ENCODE measurements at places on chromosomes 6 and 20.

DNA sequence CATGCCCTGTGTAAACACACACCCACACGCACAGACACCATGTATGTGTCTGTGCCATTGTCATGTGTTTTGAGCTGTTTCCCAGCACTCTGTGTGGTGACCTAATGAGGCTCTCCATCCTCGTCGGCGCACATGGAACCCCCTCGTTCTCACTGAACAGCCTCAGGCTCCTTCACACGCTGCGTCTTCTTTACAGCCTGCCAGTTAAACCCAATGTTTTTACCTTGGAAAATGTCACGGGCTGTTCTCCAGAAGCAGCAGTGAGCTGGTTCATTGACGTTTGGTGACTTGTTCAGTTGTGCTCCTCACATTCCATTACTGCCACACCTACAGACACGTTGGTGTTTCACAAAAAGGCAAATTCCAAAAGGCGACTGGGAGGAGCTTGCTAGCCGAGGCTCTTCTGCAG lies 201.0 kb upstream of the FOXQ1 start:
- DNase-seq = no peak

DNA sequence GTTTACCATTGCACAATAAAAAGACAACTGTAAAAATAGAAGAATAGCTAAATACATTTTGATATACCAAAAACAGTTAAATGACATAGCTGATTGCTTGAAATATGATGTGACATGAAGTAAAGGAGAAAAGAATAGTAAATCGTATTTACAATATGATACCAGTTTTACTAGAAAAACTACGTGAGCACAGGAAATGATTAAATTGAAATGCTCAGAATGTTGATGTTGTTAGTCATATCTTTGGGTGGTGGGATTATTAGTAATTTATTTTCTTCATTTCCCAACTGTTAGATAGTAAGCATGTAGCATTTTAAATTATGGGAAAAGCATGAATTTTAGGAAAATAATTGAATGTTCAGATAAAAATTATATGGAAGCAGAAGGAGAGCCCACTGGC lies 268.3 kb upstream of the TAB2 start:
- no peak for DNase-seq

- no peak for DNase-seq
Observed at GRCh38 chr6:150764334-150765066, 101.0 kb upstream of the MTHFD1L start.

DNA sequence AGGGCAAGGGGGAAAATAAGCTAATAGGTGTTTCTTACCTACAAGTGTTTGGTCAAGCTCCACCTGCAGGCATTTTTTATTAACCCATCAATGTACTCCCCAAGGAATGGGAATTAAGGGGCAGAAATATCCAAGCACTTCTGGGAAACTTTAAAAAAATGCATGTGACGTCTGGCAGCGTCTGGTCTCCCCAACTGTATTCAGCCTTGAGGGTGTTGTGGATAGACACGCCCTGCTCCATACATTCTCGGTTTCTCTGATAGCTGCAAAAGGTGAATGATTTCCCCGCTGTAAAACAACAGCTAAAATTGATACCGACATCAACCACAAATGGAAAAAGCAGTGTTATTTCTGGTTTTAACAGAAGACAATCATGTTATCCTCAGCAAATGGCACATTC lies 2.5 kb upstream of the FOXQ1 start:
- DNase-seq = no peak

GRCh38 chr20:3473324-3473723 lies 2.5 kb downstream of the ATRN start:
- no peak for DNase-seq

Measured in CD4-positive, alpha-beta T cell treated with Interleukin-6 for 4 hours (primary cell).